Stimulated activated CD8-positive, alpha-beta memory T cell treated with anti-CD3 and anti-CD28 coated beads, Interleukin-15, amount 100 ng/mL, for 1 hour (primary cell): ENCODE measurements at places on chromosomes 12 and 14.
A peak's percentile ranks its signal among the peaks of the same experiment; 100 is the strongest.

DNA sequence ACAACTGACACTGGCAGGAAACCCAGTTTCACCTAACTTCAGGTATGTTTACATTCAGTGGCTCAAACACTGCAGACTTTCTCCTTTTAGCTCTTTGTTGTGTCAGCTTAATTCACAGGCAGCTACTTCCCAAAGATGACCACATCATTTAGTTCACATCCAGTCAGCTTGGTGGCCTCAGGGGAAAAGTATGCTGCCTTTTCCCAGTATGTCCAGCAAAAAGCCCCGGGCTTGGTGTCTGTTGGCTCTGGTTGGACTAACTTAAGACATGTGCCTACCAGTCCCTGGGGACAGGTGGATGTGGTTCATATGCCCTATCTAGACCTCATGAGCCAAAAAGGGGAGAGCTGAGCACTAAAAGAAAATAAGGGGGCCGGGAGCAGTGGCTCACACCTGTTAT lies 56.4 kb downstream of the GOLGA5 start:
- DNase-seq, result no peak

- DNase-seq, result no peak
Measured at GRCh38 chr12:66197495-66197921, 8.5 kb downstream of the IRAK3 start.

DNA sequence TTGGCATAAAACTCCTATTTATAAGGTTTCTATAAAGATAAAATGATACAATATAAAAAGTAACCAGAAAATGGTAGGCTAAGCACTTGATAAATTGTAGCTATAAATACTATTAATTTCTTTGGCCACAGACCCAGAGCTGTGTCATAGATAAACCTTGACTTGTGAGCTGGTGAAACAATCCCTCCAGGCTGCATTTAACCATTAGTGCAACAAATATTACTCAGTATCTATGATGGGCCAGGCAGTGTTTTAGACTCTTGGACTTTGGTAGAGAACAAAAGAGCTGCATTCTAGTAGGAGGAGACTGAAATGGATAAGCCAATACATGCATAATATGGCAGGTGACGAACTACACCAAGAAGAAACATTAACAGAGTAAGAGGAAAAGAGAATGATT lies 178.1 kb downstream of the BTG1 start:
- no peak for DNase-seq

- peak; percentile 42 for DNase-seq
Measured at GRCh38 chr12:132761032-132761920, at the start of gene ANKLE2. TSS of gene ANKLE2 (minus strand) at chr12:132761832. CDS start at chr12:132761798, 34 bp downstream.

DNA sequence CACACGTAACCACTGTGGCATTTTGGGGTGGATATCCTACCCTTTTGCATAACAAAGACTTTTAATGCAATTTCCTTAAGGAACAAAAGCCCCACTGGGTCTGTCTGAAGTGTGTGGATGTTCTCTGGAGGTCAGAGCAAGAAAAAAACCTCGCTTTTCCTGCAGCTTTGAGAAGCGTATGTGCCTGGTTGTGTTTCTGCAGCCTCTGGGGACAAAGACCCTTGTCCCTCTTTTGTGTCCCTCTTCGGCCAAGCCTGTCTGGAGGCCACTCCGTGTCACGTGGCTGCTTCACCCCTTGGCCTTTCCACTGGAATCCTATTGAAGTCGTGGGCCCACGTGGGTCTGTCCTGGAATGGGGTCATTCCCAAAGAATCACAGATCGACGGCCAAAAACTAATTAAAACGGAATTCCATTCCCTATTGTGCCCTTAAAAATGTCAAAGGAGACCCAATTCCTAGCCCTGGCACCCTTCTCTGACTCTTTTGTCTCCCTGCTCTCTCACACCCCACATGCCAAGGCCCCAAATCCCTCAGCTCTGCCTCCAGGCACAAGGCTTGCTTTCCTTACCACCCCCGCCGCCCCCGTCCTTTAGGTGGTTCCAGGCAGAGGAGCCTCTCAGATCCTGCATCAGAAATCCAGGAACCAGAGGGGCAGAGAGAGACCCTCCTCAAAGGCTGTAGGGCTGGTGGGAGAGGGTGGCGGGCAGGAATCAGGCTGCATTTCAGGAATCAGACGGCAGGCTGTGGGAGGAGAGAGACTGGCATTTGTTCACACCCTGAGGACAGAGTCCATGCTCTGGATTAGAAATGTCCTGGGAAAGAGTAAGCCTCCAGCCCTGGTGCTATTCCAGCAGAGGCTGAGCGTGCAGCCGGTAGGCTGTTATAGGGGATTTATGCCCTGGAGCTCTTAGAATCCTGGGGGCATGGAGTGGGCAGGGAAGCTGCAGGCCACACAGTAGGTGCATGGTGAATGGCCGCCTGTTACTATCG lies 12.6 kb upstream of the CYP46A1 start:
- DNase-seq, result no peak

DNA sequence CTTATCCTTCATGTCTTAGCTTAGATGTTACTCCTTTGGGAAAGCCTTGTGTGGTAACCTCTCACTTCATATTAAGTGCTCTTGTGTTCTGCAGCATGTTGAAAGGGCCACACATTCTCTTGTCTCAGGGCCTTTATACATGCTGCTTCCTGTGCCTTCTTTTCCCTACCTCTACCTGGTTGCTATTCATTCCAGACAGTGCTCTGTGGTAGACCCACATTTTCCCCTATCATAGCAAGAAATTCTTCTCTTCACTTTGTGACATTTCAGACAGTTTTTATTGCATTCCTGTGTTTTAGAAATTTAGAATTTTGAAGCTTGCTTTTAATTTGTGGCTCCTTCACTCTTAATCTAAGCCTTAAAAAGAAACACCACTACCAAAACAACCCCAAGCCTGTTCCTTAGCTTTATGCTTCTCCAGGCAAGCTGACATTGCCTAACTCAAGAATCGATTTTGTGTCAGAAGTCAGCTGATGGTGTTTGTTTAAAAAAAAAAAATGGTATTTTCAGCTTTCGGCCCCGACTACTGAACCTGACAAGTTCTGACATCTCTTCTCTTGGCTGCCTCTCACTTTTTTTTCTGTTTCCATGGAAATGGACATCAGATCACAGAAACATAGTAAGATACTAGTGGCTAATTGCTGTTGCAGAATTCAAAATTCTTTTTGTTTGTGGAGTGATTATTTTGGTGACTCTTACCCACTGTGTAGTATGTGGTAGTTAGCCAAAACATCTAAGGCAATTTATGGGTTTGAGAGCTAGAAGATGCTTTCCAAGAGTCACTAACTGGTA lies 156.3 kb downstream of the NUBPL start:
- DNase-seq, result no peak

GRCh38 chr12:50287271-50287670 lies 4.0 kb upstream of the LIMA1 start:
- no peak for DNase-seq

DNA sequence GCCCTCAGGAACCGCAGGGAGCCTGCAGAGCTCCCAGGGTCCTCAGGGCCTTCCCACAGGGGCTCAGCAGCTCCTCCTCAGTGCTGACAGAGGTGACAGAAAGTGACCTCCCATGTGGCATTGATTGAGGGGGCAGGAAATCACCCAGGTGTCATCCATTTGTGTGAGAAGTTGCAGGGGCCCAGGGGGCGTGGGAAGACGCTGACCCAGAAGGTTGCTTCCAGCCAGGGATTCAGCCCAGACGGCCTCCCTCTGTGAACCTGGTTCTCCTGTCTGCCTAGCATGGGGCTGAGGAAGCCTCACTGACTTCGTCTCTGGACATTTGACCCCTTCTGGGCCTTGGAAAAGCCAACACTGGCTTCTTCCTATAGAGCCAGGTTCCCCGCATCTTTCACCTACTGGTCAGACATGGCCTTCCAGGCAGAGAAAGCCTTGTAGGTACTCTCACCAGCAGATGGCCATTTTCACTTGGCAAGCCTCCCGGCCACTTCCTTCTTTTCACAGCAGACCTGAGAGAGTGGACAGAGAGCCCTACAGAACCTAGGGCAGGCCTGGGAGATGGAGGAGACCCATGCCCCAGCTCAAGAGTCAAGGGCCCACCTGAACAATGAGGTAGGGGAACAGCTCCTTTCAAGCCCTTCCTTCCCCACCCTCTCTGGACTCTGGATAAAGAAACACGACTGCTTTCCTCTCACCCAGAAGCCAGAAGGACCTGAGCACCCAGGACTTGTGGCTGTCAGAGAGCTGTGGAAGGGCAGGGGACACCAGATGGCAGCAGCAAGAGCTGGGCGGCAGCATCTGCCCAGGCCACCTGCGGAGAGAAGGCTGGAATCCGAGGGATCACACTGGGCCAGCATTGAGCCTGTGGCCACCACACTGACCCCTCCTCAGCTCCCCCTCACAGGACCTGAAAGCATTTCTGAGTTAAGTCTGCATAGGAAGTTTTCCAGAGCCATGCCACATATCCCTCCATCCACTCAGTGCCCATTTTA lies 377.8 kb downstream of the DPF3 start:
- DNase-seq, result no peak
